ENCODE measurements at places on chromosomes 3 and 15.

GRCh38 chr15:91342097-91342496, 242.0 kb downstream of the SV2B start:
- DNase-seq, result no peak

- DNase-seq, result no peak
Measured at GRCh38 chr3:147141516-147142288, 264.6 kb downstream of the ZIC4 start.

- DNase-seq, result no peak
Measured at GRCh38 chr3:45125550-45126026, 20.6 kb downstream of the CDCP1 start.

DNA sequence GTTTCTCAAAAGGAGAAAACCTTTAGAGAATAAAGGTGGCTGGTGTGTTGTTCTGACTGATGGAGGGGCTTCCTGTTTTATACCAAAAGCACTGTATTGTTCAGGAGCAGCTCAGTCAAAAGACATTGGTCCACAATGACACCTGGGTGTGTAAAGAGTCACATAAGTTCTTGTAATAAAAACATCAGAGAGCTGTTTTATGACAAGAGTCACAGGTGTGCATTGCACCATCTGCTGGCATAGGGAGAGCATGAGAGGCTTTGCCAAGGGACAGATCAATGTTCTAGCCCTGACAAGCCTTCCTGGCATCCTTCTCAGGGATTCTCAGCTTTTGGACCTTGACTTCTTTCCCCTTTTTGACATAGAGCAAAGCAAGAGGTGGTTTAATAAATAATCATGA, 20.4 kb downstream of the ARPP21 start:
- no peak for DNase-seq

- DNase-seq, result no peak
Measured at GRCh38 chr3:161081633-161082032, 23.5 kb downstream of the B3GALNT1 start.

DNA sequence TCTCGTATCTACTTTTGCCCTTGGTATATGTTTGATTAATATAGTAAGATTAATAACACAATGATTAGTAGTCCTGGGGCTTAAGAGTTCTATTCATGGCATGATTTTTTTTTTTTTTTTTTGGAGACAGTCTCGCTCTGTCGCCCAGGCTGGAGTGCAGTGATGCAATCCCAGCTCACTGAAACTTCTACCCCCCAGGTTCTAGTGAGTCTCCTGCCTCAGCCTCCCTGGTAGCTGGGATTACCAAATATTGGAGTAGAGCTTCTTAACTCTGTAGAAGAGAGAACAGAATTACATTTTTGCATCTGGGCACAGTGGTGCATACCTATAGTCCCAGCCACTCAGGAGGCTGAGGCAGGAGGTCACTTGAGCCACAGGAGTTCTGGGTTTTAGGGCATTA, 58.9 kb downstream of the RAB7A start:
- DNase-seq, result no peak

- no peak for DNase-seq
Measured at GRCh38 chr3:177345049-177345972, 148.0 kb upstream of the TBL1XR1 start.

GRCh38 chr3:82055792-82056191, 294.3 kb upstream of the GBE1 start:
- DNase-seq, result no peak

- no peak for DNase-seq
Measured at GRCh38 chr3:168648321-168648720, 552.6 kb upstream of the GOLIM4 start.

GRCh38 chr15:42198516-42198915, 9.6 kb downstream of the VPS39 start:
- no peak for DNase-seq

DNA sequence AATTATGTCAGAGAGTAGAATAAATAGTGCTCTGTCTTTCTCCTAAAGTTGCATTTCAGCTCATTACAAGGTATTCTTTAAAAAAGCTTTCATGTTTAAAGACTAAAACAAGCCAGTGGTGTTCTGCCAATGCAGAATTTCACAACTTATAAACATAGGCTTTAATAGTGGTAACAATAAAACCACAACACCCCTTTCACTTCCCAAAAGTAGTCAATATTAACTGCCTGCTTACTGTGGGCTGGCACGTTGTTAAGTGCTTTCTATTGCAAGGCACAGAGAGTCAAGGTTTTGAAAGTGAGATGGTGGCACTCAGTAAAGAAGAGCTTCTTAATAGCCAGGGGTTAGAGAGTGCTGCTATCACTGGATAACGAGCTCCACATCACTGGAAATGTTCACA, 8.4 kb upstream of the RTP1 start:
- no peak for DNase-seq

GRCh38 chr3:47405820-47406761, 25.3 kb downstream of the PTPN23 start:
- DNase-seq, result no peak

GRCh38 chr3:160577556-160578195, 12.3 kb upstream of the KPNA4 start:
- peak; percentile 4 for DNase-seq

DNA sequence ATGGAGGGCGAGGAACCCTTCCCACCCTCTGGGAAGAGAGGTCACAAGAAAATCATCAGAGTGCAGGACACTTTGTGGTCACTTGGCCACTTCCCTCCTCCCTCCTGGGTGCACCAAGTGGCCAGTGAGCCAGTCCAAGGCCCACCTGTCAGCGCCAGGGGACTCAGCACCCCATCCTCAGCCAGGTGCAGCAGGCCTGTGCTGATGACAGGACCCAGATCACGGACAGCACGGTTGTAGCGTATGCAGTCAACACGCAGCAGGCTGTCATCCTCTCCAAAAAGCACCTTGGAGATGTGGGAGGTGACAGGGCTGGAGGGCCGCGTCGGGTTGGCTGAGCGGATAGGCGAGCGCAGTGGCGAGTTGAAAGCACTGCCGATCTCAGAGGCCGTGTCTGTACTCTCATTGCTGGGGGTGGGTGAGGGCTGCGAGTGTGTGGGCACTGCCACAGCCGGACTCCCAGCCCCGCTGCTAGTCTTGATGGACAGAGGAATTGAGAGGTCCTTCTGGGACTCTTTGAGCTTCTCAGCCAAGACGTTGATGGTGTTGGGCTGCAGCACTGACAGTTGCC, 41.5 kb downstream of the SEMA3G start:
- no peak for DNase-seq

DNA sequence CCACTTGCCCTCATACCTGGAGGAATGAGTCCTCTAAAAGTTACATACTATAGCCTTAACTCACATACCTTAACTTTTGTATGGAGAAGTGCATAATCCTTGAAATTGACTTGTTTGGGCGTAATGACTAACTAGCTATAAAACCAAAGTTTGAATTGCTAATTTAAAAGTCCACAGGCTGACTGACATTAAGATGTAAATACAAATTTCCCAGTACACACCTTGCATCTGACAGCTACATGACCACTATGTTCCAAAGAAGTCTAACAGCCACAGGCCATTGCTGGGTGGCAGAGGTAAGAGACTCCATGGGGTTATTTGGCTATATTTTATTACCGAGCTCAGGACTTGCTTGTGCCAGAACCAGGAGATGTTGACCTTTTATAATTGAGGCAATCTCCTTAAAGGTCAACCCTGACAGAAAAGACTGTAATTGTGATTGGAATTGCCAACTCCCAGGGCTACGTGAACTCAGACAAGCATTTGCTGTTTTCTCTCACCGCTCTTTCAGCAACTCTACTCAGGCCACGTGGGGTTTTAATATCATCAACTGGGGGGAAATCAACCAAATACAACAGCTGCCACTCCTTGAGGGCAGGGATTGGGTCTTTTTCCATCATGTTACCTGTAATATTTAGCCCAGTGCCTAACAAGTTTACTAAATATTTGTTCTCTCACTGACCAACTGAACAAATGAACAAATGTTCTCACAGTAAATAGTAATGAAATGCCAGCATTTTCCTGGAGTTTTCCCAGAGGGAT, 139.9 kb downstream of the SEMA6D start:
- no peak for DNase-seq

- DNase-seq, result no peak
Measured at GRCh38 chr3:12356996-12357395, 68.1 kb downstream of the PPARG start.

DNA sequence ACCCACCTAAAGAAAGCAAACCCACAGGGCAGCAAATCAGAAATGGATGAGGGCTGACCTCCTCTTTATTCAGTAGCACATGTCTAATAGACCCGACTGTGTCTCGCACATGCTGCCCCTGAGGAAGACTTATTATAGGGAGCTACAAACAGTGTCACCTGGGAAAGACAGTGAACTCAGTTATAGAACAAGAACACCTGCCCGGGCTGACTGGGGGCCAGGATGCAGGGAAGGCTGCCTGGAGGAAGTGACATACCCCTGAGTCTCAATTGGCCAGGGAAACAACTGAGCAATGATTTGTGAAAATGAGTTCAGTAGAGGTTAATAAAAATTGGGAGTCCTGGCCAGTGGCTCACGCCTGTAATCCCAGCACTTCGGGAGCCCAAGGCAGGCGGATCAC, 78.7 kb upstream of the CGNL1 start:
- no peak for DNase-seq

DNA sequence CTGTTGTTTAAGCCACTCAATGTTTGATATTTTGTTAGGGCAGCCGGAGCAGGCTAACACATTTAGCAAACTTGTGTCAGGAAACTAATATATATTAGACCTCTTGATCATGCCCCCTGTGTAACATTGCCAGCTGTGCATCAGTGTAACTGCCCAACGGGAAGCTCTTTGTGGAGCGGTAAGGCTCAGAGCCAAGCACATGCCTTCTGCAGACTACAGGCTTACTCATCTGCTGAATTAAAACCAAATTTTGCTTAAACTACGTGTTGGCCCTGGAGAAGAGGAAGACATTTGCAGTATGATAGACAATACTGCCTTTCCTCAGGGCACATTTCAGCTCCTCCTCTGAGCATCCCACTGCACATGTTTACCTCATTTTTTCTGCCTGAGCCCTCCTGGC, 50.5 kb upstream of the KCNMB2 start:
- no peak for DNase-seq

GRCh38 chr3:156189927-156190326, 69.5 kb downstream of the KCNAB1 start:
- DNase-seq, result no peak

DNA sequence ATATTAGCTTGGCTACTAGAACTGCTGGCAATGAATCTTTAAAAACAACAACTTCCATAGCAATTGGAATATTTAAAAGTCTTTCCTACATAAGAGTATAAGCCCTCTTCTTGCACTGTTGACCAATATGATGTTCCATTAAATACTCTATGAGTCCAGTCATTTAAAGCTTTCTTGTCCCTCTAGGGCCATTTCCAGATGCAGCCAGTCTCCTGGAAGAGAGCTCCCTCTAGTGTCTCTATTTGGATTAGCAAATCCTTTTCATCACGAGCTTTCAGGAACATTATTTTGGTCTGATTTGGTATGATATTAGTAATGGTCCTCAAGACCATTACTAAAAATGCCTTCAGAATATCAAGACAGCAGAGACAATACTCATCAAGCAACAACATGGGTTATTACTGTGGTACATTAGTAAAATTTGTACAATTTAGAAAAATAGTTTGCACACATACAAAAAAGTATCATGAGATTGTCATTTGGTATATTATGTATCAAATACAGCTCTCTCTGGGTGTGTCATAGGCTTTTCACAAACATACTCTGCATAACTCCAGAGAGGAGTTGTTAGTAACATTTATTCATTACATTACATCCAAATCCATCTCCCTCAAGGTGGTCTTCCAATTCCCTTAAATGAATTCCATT, 101.3 kb downstream of the DPH6 start:
- DNase-seq, result no peak

- DNase-seq, result no peak
Measured at GRCh38 chr3:169813278-169813677, 574 bp upstream of the LRRC34 start.

DNA sequence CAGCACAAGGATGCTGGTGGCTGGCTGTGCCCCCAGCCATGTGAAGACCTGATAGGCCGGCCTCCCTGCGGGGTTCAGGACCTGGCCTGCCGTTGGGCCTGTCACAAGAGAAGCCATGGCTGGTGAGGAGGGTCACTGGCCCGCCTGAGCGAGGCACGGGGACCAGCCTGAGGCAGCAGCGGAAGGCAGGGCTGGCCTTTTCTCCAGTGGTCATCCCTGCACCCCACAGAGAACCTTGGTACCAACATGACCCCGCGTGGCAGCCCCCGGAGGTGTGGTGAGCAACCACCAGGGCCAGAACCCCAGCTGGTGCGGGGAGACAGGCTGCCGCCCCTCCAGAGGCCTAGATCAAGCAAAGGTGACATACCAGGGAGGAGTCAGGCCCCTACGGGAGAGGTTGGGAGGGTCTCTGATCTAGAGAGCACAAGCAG, 134.1 kb upstream of the MEF2A start:
- DNase-seq, result no peak

DNA sequence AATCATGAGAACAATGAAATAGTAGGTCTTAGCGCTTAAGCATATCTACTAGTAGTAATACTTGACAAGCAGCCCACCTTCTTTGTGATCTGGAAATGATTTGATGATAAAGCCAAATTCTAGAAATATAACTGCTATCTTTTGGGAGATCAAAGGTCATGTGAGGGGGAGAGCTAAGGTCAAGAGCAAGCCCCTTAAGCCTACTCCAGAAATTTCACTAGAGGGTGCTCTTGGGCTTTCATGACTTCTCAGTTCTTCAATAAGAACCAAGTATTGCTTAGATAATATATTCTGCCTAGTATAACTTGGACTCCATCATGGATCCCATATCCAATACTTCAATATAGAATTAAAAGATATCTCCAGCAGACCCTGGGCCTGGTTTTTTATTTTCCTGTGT, 319.6 kb downstream of the ZBTB20 start:
- no peak for DNase-seq

Data from left renal cortex interstitium (tissue), 4 donors.